GM23338 (cell line): ENCODE measurements at places on chromosomes 7 and 10. TPM values are rescaled to one million over a fixed set of nuclear protein-coding genes. Genes with fewer than 3 reads are reported as not detected.

Gene SKAP2
- 2.5 and 4.0 TPM in 2 replicates for total RNA-seq

Gene LRRC4
- 3.6 and 5.2 TPM in 2 replicates for total RNA-seq

DNA sequence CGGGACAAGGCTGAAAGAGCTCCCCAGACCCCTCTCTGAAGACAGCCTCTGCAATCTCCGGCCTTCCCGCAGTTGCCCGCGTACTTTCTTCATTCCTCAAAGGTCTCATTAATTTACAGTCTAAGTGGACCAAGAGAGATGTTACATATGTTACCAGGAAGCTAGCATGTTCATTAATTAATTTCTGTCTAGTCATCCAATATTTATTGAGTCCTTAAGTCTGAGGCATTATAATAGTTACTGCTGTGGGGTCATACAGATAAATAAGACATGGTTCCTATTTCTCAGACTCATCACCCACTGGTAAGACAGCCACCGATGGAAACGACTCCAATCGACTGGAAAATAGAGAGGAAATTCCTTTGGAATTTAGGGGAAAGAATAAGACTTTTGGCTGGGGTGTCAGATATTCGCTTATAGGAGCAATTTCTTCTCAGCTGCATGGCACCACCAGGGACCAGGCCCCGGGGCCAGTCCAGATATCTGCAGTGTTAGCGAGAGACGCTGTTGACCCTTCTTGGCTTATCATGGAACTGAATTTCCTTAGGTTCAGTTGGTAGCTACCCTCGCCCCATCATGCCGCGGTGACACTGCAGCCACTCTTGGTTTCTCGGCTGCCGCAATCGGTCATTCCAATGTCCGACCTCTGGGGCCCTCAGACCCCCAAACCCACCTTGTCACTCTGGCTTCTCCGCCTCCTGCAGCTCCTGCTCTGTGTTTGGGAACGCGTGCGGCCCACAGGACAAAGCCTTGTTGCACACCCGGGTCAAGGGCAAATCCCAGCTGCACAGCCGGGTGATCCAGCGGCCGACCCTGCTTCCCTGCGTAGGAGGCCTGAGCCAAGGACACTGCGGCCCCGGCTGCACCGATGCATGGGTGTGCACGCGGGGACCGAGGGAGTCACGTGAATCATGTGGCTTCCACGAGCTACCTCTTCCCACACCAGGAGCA lies 383.2 kb downstream of the DNAJB6 start:
- DNase-seq: no peak

GRCh38 chr10:80344276-80344675 lies 12.3 kb downstream of the DYDC1 start:
- DNase-seq: no peak

DNA sequence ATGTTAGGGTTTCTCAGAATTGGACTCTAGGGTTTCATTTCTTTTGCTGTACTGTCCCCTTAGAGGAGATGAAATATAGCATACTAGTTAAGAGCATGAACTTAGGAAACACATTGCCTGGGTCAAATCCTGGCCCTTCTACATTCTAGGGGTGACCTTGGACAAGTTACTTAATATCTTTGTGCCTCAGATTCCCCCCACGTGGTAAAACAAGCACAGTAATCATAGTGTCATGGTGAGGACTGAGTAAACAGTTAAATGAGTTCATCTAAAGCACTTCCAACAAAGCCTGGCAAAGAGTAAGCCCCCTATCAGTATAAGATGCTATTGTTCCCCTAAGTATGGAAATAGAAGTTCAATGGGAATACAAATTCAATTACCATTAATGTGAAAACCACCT lies 5.1 kb downstream of the DPY19L1 start:
- no peak for DNase-seq

DNA sequence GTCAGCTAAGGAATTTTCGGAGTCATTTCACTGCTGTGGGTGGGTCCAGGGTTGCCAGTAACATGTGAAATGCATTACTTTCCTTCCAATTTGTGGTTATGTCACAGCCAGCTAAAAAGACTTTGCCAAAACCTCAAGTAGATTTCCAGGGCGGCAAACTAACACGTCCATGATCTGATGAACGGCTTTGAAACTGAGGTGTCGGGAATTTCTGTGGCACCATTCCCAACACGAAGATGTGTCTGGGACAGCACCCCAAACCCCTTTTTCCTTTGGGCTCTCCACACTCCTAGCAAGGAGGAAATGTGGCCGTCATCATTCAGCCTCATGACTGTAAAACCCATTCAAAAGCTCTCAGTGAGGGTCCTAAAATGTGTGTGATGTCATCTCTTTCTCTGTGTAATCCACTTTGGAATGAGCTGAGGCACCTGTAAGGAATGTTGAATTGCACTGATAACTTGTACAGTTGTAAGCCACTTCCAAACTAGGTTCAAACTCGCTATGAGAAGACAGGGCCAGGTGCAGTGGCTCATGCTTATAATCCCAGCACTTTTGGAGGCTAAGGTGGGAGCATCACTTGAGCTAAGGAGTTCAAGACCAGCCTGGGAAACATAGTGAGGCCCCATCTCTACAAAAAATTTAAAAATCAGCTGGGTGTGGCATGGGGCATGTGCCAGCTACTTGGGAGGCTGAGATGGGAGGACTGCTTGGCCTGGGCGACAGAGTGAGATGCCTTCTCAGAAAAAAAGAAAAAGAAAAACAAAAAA lies 146.1 kb upstream of the FRMD4A start:
- no peak for DNase-seq
